NCI-H2081 treated with DMSO at 0.1 percent for 48 hours (cell line): ENCODE measurements at places on chromosomes 6 and 20.

- DNase-seq: no peak
Observed at GRCh38 chr20:43237651-43238168, 48.0 kb upstream of the PTPRT start.

DNA sequence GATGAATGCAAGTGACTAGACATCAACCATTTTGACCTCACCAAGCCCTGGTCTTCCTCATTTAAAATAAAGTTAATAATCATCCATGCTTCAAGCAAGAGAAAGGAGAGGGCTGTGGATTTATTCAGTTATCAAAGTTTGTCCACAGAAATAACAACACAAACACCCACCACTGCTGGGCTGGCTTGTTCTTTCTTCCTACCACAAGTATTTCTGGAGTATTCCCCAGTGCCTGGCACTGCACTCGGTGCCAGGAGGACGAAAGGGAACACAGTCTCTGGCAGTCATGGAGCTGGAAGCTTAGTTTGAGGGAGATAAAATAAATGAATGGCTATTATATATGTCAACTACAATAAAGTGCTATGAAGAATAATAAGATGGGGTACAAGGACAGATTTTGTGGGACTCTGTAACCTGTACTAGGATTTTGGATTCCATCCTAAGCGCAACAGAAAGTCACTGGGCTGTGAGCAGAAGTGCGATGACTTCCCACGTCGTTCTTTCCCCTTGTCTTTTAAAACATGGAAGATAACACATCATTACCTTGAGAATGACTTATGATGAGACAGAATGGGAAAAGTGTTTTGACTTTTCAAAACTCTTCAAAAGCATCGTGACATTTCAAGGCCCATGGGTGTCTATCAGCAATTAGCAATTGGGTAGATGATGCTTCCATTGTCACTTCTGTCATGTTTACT is 74.5 kb upstream of the TRAF3IP2 start:
- DNase-seq: no peak

- DNase-seq: no peak
Observed at GRCh38 chr6:118722829-118723813, 71.7 kb upstream of the CEP85L start.

DNA sequence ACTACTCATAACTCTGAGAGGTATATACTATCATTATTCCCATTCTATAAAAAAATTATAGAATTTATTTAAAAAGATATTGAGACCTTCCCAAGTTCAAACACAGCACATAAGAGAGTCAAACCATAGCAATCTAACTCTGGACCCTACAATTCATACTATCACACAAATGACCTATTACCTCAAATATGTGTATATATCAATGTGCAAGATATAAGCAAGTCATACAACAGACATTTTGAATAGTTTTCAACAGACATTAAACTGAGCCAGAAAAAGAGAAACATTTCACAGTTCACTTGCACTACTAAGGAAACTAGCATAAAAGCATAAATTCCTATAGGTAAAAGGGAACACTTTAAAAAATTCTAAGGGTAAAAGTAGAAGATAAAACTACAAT is 11.7 kb downstream of the PHIP start:
- no peak for DNase-seq

GRCh38 chr20:56005389-56005715 is at the start of gene CBLN4:
TSS of gene CBLN4 (minus strand) at chr20:56005519. CDS start at chr20:56004171, 1,348 bp downstream.
- no peak for DNase-seq

GRCh38 chr6:220312-220711 is 72.0 kb upstream of the DUSP22 start:
- no peak for DNase-seq
